Left ventricle myocardium superior (tissue), 1 donor: ENCODE measurements at places on chromosomes 1 and 21. TPM values are rescaled to one million over a fixed set of nuclear protein-coding genes. Genes with fewer than 3 reads are reported as not detected.

The GUCA2B gene
- not detected for total RNA-seq

The TFF3 gene
- total RNA-seq: 5.3 TPM

- DNase-seq: peak; percentile 38
Observed at GRCh38 chr1:200890818-200891773, 3.6 kb upstream of the INAVA start.

The PRR9 gene
- not detected for total RNA-seq

DNA sequence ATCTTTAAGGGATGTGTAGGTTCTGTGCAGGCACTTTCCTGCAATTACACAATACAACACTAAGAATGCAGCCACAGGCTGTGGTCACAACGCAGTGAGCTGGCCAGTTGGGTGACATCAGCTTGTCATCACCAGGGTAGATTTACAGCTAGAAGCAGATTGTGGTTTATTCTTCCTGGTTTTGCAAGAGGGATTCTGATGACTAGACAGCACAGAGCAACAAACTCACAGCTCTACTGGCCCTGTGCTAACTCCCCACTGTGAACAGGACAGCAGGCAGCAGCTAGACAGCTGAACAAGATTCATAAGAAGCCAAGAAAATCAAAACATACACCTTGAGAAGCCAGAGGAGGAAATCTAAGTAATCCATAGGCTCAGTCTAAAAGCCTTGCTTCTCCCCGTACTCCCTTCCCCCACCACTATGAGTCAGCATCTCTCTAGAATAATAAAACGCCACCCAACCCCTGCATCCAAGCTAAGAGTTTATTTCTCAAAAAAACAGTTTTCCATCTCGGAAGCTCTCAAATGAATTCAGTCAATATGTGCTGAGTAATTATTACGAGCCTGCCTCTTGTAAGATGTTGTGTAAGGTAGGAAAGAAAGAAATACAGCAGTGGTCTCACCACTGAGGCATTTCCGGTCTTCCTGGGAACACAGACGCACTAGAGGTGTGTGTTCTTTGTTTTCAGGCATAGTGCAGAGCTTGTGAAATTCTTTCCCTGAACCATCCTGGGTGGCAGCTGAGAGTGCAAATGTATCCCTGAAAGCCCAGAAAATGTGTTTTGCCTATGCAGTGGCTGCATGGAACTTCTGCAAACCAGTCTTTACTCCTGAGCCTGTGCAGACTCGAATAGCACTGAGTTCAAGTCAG lies 162.8 kb downstream of the NTPCR start:
- DNase-seq: peak; percentile 74

- DNase-seq: no peak
Observed at GRCh38 chr1:218642033-218642948, 297.2 kb downstream of the TGFB2 start.

The PCP4 gene
- total RNA-seq: 5.5 TPM

The KRTAP26-1 gene
- total RNA-seq: not detected

DNA sequence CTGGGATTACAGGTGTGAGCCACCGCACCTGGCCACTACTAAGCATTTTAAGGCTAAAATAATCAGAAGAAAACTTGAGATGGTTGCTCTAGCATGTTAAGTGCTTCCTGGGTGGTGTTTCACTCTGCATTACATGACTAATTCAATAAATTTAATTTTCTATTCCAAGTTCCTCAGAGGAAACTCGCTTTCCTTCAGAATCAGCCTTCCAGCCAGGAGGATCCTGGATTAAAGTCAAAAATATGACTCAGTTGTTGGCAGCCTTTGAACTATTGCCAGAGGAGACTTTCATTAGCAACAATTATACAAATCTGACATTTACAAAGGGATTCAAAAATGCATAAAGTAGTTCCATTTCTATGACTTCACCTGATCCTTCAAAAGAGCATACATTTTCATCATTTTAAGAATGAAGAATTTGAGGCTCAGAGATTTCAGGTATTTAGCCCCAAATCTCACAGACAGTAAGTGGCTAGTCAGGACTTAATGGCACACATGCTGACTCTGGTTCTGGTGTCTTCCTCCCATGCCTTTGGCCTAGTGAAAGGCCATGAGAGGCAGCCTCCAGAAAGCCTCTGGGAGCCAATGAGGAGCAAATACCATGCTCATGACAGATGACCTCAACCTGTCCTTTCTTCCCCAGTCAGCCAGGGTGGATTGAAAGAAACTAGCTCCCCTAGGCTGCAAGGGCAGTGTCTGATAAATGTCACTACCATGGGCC lies 115.7 kb downstream of the MAP3K21 start:
- no peak for DNase-seq

GRCh38 chr1:93770640-93771039 lies 89.0 kb upstream of the BCAR3 start:
- DNase-seq: no peak

GRCh38 chr21:37026499-37026898 lies 20.0 kb downstream of the RIPPLY3 start:
- DNase-seq: no peak

DNA sequence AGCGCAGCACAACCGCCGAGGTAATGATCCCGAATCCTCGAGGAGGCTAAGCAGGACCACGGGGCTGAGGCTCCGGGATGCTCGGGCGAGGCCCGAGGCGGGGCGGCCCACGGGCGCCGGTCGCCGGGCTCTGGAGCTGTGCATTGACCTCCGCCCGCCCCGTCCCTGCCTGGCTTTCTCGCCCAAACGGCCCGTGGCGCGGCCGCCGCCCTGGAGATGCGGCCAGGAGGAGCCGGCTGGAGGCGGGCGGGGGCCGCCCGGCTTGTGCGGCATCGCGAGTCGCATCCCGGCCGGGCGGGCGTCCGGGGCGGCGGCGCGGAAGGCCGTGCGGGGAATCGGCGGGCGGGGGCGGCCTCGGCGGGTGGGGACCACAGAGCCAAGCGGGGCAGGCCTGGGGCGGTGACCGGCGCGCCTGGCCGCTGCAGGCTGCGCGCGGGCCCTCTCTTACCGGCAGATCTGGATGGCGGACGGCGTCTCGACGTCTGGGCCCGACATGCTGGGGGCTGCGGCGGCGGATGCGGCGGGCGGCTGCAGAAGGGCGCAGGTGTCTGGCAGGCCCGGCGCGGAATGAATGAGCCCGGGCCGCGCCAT lies 663 bp downstream of the ACOT7 start:
- DNase-seq: no peak

GRCh38 chr1:3618881-3619671 lies 5.7 kb upstream of the TPRG1L start:
- DNase-seq: peak; percentile 63

- DNase-seq: no peak
Observed at GRCh38 chr1:7229186-7229585, 443.9 kb downstream of the CAMTA1 start.

DNA sequence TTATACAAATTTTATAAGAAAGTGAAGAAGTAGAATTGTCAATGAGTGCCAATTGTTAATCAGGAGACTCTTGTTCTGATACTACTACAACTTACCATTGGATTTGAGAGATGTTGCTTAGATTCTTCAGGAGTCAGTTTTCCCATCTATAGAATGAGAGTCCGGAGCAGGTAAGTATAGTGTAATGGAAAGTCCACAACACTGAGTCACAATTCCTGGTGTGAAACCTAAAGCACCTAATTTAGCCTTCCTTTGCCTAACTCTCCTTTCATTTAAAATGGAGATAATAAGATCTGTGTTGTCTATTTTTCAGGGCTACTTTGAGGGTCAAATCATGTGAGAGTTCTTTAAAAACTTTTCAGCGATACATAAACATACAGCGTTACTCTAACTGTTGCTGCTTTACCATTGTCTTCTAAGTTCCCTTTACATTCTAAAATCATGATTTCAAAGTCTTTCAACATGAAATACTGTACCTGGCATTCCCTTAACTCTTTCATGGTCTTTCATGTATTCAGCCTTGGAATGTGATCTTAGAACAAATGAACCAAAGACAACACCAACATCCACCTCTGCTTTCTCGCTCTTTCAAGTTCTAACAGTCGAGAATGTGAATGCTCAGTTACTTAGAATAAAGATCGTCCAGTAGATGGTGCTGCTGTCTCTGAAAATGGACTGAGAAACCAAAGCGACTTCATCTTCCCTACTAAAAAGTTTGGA lies 90.9 kb downstream of the SLC30A10 start:
- no peak for DNase-seq

DNA sequence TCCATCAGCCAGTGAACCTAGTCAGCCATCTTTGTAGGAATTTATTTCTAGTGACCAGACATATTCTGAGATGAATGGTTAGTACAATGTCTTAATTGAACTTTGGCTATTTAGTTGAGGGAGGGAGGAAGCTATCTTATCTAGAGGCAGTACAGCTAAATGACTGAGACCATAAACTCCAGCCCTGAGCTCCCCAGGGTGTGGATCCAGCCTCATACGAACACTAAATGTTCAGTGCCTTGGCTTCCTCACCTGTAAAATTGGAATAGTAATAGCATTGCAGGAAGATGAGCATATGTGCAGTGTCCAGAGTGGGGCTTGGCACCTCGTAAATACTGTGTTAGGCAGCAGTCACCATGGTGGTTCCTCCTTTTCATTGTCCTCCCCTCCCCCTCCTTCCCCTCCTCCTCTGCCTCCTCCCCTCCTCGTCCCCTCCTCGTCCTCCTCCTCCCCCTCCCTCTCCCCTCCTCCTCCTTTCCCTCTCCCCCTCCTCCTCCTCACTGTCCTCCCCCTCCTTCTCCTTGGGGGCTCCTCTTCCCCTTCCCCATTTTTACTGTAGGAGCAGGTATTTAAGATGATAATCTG lies 108.2 kb downstream of the GALNT2 start:
- no peak for DNase-seq

- DNase-seq: no peak
Observed at GRCh38 chr1:67534627-67535065, 104.4 kb upstream of the SERBP1 start.

GRCh38 chr1:239563681-239564080 lies 177.3 kb downstream of the CHRM3 start:
- no peak for DNase-seq

- no peak for DNase-seq
Observed at GRCh38 chr21:23130308-23130707, 2132.1 kb downstream of the NCAM2 start.

The NTMT2 gene
- total RNA-seq: 5.9 TPM
